Panc1 (cell line): ENCODE measurements at places on chromosomes 4 and X.

DNA sequence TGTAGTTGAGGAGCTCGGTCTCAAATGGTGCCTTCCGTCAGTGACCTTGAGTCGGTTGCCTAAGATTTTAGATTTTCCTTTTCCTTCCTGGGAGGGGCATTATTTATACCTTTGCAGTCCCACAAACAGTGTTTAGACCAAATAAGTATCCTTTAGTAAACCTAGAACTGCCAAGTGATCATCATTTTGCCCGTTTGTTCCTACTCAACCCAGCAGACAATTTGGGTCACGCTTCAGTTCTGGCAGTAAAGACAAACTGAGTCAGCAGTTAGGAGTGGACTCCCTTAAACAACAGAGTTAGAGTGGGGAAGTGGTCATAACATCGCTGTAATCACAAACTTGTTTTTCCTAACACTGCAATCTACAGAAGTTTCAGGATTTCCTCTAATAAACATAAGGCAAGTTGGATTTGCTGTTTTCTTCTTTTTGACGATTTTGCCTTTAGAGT lies 777 bp upstream of the WDFY3 start:
- no peak for DNase-seq

- no peak for DNase-seq
These were observed 65.6 kb upstream of the PGM2 start for GRCh38 chr4:37760840-37761239.

DNA sequence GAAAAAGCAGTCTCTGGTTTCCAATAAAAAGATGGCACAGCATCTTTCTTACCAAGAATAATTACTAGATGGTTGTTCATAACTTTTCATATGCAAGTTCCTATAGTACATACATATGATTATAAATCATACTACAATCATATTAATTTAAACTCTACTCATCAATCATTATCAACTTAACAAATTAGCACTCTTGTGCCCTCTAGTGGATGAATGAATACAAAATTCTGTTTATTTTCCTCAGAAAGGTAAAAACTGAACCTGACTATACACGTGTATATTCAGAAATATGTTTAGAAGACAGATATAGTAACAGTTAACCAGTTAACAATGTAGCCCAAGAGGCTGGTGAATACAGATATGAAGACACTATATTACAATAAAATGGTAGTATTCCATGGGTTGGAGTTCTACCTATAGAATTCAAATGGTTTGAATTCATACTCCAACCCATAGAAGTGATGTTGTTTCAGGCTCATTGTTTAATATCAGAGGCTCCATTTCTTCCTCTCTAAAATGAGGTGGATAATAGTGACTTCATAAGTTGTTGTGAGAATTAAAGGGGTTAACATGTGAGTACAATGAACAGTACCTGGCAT lies 100.0 kb downstream of the ADAMTS3 start:
- DNase-seq: no peak

DNA sequence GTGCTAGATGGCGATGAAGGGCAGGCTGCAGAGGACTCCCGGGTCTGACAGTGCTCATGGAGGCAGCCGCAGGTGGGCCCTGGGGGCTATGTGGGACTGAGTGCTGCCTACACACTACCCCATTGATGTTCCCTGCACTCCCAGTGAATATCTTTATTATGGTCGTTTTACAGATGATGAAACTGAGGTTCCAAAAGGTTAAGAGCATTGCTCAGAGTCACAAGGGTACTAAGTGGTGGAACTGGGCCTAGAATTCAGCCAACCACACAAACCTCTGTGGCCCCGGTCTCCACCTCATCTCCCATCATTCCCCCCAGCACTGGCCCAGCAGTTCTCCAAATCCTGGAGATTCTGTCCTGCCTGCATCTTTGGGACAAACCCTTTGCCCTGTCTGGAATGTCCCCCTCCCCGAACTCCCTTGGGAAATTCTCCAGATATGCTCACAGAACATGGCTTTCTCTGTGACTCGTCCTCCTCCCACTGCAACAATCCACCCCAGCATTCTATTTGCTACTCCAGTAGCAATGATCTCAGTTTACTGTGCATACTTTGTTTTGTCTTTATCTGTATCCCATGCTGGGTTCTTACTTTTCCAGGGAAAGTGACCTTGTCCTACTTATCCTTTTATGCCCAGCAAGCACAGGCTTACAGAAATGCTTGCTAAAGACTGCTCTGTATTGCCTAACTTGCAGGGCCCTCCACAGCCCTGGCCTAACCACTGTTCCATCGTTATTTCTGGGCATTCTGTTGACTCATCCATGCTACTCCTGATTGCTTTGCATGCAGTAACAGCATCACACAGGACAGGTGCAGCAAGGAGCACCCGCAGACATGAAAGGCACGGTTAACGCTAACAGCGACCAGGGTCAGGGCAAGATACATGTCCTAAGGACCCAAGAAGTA lies 14.0 kb downstream of the PNMA6F start:
- DNase-seq: no peak

GRCh38 chr4:93732509-93732908 lies 96.0 kb upstream of the ATOH1 start:
- DNase-seq: no peak

- no peak for DNase-seq
These were observed 52.5 kb upstream of the RPL34 start for GRCh38 chr4:108567831-108568230.

- no peak for DNase-seq
These were observed 554.6 kb downstream of the INPP4B start for GRCh38 chr4:142291299-142292050.

DNA sequence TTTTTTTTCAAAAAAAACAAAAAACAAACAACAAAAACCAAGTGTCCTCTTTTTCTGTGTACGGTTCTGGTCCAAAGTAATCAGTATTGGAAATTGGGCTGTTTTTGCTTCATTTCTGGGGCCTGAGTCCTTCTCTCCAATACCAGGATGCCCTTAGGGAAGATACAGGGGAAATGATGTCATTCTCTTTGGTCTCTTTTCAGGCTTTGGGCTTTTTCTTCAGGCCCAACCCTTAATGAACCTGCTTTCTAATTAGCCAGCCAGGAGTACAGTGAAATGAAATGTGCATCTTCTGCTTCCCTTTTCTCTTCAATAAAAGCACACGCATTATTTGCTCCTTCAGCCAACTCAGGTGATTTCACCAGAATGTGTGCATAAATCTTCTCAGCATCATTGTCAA lies 52.6 kb upstream of the RBPJ start:
- no peak for DNase-seq

- no peak for DNase-seq
These were observed 2.1 kb downstream of the GPR101 start for GRCh38 chrX:137031517-137032340.
